ENCODE measurements at places on chromosomes 6 and 20. TPM values are rescaled to one million over a fixed set of nuclear protein-coding genes. Genes with fewer than 3 reads are reported as not detected.

Gene JPH2
- 6.0 TPM for total RNA-seq

Gene RHAG
- total RNA-seq = not detected

Gene SLC17A1
- total RNA-seq = not detected

Gene GNMT
- total RNA-seq = 0.13 TPM

Gene DEFB132
- total RNA-seq = not detected

Gene EYS
- total RNA-seq = 0.02 TPM

Gene IL17A
- total RNA-seq = not detected

Gene FAXC
- 7.3 TPM for total RNA-seq

Gene DOK5
- not detected for total RNA-seq

Gene QKI
- total RNA-seq = 33.7 TPM

Gene OR2B6
- total RNA-seq = 0.15 TPM

Gene PNLDC1
- total RNA-seq = 0.08 TPM

Gene GRM1
- 0.02 TPM for total RNA-seq

Gene DDX43
- not detected for total RNA-seq

Gene TRERF1
- total RNA-seq = 8.3 TPM

Gene BTN1A1
- not detected for total RNA-seq

Gene POU5F1
- total RNA-seq = 10.8 TPM

Gene MEP1A
- not detected for total RNA-seq

Gene TRAPPC3L
- not detected for total RNA-seq

Data from A549 treated with Hydrocortisone at 1 μM for 4 hours (cell line).